Daoy (cell line): ENCODE measurements at places on chromosomes 2 and 18. TPM values are rescaled to one million over a fixed set of nuclear protein-coding genes. Genes with fewer than 3 reads are reported as not detected.

TGFA gene
- total RNA-seq: 5.8 and 6.6 TPM in 2 replicates

KIAA2012 gene
- not detected in 2 replicates for total RNA-seq

GRCh38 chr2:58427572-58428095, 186.5 kb upstream of the FANCL start:
- peak; percentile 58 for DNase-seq

DNA sequence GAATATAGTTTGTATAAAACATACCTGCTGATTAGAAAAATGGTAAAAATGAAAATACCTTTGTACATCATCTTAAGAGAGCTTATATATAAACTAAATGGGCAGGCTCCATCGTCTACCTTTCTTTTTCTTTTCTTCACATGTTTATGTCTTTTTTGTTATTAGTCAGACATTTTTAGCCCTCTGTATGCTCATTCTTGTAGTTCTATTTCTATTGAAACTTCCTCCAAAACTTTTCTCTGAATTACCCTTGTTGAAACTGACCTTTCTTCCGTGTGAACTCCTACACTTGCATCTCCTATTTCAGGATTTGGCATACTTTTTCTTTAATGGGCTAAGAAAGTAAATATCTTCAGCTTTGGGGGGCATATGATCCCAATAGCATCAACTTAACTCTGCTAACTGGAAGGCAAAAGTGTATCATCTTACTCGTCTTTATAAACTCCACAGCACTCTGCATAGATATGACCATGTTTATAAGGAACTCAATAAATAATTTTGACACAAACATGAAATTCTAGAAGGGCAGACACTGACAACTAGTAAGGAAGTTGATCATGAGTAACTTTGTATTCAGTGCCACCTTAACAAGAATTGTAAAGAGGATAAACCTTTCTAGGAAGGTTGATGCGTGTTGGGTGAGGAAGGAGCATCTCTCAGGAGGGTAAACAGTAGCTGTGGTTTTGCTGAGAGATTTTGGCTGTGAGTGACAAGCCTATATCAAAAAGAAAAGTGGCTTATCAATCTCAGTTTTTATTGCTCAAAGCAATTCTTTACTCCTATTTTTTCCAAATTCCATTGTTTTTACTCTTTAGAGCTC, 127.6 kb downstream of the PIK3C3 start:
- no peak for DNase-seq

DNA sequence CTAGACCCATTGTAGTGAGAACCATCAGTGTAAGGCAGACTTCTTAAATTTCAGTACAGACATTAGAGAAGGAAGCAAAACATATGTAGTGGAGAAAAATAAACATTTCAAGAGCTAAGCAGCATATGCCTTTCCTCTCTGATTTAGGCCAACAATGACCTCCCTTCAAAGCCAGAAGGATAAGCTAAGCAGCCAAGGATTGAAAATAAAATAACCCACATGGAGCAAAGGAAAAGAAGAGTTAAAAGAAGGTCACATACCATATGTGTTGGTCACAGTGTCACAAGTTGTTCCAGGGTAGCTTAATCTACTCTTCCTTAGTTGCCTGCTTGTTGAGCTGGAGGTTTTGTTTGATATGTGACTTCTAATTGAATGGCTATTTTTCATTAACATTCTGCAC, 15.6 kb upstream of the LAMA1 start:
- DNase-seq: no peak

- no peak for DNase-seq
Observed at GRCh38 chr2:10413503-10413902, 34.6 kb downstream of the ODC1 start.

- DNase-seq: no peak
Observed at GRCh38 chr2:72457801-72458516, 310.3 kb upstream of the CYP26B1 start.

GRCh38 chr18:55121397-55122170, 162.3 kb upstream of the CCDC68 start:
- no peak for DNase-seq
